Stomach (tissue), 19 donors: ENCODE measurements at places on chromosomes 1 and 21. TPM values are rescaled to one million over a fixed set of nuclear protein-coding genes. Genes with fewer than 3 reads are reported as not detected.

The TRABD2B gene
- not detected for total RNA-seq

The TRMT13 gene
- 42.0 TPM for total RNA-seq

The FCRL4 gene
- total RNA-seq, result not detected

DNA sequence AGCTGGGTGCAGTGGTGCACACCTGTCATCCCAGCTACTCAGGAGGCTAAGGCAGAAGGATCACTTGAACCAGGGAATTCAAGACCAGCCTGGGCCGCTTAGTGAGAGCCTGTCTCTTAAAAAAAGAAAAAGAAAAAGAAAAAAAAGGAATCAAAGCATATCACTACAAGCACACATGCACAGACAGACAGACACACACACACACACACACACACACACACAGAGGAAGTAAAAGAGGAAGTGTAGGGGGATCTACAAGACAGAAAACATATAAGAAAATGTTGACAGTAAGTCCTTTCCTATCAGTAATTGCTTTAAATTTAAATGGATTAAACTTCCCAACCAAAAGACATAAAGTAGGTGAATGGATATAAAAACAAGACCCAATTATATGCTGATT is 180.3 kb downstream of the FAF1 start:
- H3K27me3 ChIP-seq, result no peaks in the 10 kb centered on the region
- H3K4me1 ChIP-seq, result no peaks in the 10 kb centered on the region
- no peak for DNase-seq
- peaks cover 18% of the 10 kb centered on the region for H3K36me3 ChIP-seq

DNA sequence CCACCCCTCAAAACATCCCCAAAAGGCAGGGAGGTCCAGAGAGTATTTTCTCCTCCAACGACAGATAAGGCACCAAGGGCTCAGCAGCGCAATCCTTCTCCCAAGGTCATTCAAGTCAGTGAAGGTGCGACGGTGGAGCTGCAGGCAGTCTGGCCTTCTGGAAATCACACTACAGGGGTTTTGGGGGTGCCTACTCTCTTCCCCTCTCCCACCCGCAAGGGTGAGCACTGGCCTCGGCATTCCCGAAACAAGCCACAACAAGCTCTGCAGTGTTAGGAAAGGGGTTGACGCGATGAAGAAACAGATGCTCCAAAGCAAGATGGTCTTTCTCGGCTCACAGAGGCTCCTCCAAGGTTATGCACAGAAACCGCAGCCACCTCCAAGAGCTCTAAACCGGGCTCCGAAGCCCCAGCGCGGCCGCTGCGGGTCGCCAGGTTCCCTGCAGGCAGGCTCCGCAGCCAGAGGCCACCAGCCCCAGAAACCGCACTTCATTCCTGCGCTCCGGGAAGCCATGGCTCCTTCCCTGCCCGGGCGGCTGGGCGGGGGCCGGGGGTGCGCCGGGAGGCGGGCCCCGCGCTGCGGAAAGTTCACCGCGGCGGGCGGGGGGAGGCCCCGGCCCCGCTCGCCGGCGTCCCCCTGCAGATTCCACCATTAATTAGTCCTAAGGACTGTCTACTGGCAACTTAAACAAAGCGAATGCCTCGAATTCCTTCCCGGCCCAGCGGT is 1.1 kb downstream of the LUZP1 start:
- peak overlapping the region; percentile 90 for H3K27ac ChIP-seq
- H3K27me3 ChIP-seq, result no peaks in the 10 kb centered on the region
- no peaks in the 10 kb centered on the region for H3K36me3 ChIP-seq
- peak; percentile 82 for DNase-seq
